ENCODE measurements at places on chromosomes 5 and 9.

GRCh38 chr9:20315677-20316076, 306.6 kb downstream of the MLLT3 start:
- DNase-seq: no peak

GRCh38 chr9:93298498-93299417, 114.8 kb downstream of the WNK2 start:
- no peak for DNase-seq

- no peak for DNase-seq
Observed at GRCh38 chr5:139453683-139454567, 8.6 kb downstream of the ECSCR start.

DNA sequence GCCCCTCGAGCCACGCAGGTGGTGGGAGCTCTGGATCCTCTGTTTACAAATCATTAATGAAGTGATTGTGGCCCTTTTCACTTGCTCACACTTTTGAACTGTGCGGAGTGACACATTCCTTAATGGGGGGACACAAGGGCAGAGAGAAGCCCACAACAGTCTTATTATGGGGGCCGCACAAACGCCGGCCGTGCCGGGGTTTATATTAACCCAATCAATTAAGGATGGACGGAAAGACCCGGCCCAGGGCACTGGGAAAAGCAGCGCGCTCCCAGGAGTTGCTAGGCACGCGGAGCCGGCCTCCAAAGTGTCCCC, 634.8 kb downstream of the IRX1 start:
- no peak for DNase-seq

- no peak for DNase-seq
Observed at GRCh38 chr5:115709585-115709984, 83.7 kb upstream of the TMED7 start.

- DNase-seq: peak; percentile 23
Observed at GRCh38 chr9:98021306-98022040, 35.1 kb upstream of the NANS start.

DNA sequence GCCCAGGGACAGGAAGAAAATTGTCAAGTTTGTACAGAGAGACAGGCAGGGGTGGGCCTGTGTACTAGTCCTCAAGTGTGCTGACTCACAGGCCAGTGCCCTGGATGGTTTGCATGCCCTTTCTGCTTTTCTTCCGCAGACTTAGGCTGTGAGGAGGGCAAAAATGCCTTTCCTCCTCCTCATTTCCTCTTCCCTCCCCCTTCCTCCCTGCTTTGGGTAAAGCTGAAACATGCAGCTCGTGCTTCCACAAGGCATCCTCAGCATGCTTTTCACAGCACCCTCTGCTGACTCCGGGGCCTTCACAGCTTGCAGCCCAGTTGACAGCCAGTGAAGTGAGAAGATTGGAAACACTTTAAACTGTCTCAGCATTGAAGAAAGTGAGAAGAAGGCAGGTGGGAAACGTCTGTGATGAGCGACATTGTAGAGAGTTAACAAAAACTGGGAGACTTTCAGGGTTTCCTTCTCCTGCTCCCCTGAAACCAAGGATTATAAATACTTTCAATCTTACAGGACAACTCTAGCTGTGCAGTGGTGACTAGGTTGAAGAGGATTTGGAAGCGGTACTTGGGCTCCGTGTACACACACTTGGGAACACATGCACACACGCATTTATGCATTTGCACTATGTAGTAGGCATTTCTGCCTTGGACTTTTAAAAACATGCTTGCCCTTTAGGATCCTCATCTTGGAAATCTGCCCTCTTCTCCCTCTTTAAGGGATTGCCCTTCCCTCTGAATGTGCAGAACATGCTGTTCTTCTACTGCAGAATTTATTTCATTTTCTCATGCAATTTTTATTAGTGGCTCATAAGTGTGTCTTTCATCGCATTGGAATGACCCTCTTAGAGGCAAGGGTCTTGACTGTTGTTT, 138.8 kb downstream of the GRIA1 start:
- DNase-seq: peak; percentile 98

DNA sequence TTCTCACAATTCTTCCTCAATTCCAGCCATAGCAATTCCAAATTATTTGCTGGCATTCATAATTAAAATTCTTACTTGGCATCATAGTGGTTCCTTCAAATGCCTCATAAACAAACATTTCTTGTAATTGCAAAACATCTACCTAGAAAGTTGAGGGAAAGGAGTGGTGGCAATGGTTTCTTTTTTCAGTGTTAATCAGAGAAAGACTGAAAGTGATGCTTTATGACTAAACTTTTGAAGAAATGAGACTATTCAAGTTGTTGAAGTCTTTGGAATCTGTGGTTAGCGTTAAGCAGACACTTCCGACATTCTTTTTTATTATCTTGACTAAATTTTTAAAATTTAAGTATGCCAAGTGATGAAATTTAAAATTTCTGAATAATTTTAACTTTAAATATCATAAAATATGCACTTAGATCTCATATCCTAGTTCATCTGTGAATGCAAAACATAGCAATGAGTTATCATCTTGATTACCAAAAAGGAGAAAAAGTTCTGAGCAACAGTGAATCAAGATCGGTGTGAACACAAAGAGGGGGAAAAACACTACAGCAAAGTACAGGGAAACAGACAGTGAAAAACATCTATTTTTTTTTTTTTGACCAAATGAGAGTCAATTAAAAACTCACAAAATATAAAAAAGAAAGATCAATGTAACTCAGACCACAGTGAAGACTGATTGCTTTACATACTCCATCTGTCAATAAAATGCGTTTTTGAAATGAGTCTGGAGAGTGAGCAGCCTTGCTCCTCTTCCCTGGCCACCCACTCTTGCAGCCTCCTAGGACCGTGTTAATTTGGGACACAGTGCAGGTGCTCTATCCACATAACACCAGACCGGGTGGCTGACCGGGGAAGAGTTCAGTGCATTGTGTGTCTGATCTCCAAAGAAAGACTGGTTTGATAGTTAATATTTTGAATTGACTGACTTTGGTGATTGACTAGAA, 20.6 kb upstream of the IL7R start:
- no peak for DNase-seq

GRCh38 chr9:73548201-73548600, 396.5 kb downstream of the ANXA1 start:
- DNase-seq: no peak

DNA sequence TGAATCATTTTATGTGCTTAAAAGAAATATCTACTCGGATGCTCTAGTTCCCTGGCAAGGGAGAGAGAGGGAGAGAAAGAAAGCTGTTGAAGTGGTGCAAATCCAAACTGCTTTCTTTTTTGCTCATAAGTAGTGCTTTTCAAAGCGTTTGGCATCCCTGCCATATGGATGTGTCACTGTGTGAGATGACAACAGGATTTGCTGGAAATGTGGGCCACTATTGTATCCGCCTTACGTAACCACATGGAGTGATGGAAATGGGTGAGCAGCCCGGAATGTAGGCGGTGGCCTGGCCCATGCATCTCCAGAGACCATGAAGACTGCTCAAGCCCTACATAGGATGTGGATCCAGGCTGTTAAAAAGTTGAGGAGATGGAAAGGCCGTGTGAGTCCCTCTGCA, 30.8 kb downstream of the TJP2 start:
- peak; percentile 49 for DNase-seq
